HFF-Myc (cell line): ENCODE measurements at places on chromosomes 12 and 14.

DNA sequence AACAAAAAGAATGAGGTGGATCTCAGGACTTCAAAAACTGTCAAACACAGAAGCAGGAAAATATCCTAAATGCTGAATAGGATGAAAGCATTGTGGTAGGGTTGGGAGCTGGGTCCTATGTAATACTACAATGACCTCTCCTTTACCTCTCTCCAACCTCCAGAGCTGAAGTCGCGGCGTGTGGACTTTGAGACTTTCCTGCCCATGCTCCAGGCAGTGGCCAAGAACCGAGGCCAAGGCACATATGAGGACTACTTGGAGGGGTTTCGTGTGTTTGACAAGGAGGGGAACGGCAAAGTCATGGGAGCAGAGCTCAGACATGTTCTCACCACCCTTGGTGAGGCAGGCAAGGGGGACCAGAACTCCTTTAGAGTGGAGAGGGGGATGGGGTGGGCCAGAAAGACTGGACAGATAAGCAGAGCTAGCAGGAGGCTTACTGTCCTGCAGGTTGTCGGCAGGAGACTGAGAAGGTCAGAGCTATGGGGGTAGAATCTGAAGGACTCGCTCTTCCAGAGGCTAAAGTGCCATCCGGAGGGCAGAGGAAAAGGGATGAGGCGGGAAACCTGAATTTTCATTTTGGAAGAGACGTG is 2.8 kb upstream of the MYL6 start:
- no peak for DNase-seq

- no peak for DNase-seq
Observed at GRCh38 chr12:123860377-123860776, 98.3 kb downstream of the DNAH10 start.

GRCh38 chr14:101562659-101563351 is 1.5 kb downstream of the DIO3 start:
- DNase-seq = no peak

- DNase-seq = no peak
Observed at GRCh38 chr14:92004062-92004461, 35.8 kb downstream of the TRIP11 start.

- DNase-seq = no peak
Observed at GRCh38 chr12:119354172-119354571, 19.6 kb downstream of the CCDC60 start.

DNA sequence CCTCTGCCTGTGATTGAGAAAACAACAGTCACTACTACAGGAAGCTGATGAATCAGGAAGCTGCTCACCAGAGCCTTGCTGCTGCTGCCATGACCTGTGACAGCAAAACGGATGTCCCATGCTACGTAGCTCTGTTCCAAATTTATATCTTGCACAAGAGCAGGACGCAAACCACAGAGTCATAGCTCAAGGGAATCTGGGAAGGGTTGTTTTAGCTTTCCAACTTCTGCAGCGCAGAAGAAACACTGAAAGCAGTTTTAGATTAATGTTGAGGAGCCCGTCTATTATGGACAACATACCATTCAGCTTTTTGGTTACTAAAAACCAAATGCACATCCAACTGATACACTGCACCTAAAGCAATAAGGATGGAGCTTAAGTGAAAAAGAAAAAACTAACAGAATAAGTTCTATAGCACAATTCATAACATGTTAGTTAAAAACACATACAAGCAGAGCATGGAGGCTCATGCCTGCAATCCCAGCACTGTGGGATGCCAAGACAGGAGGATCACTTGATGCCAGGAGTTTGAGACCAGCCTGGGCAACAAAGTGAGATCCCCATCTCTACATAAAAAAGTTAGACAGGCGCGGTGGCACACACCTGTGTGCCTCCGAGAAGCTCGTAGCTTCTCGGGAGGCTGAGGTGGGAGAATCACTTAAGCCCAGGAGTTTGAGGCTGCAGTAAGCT is 1.7 kb upstream of the ANKRD33 start:
- peak; percentile 90 for DNase-seq

DNA sequence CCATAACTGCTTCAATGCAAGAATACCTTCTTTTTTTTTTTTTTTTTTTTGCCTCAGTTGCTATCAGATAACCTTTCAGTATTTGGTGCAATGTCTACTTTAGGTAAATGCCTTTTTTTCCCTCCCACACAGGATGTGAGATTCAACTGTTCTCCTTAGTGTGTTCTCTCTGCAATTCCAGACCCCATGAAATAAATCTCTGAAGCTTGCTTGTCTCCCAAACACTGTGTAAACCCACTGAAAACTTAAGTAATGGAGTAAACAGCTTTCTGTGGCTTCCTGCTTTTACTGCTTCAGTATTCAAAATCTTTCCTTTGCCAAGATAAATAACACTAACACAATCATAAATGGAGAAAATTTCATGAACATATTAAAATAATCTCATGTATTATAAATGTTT is 55.8 kb upstream of the CLEC14A start:
- no peak for DNase-seq

DNA sequence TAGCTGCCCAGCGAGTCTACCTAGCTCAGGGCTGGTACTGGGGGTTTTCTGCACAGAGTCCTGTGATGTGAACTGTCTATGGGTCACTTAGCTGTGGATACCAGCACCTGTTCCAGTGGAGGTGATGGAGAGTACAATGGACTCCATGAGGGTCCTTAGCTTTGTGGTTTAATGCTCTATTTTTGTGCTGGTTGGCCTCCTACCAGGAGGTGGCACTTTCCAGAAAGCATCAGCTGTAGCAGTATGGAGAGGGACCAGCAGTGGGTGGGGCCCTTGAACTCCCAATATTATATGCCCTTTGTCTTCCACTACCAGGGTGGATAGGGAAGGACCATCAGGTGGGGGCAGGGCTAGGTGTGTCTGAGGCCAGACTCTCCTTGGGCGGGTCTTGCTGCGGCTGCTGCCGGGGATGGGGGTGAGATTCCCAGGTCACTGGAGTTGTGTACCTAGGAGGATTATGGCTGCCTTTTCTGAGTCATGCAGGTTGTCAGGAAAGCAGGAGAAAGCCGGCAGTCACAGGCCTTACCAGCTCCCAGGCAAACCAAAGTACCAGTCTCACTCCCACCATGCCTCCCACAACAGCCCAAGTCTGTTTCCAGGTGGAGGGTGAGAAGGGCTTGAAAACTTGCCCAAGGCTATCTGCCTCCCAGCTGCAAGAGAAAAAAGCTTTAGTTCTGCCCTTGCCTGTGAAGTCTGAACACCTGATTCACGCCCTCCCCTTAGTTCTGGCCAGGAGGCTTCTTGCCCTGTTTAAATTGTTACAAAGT is 163.0 kb upstream of the NUDT4 start:
- no peak for DNase-seq

DNA sequence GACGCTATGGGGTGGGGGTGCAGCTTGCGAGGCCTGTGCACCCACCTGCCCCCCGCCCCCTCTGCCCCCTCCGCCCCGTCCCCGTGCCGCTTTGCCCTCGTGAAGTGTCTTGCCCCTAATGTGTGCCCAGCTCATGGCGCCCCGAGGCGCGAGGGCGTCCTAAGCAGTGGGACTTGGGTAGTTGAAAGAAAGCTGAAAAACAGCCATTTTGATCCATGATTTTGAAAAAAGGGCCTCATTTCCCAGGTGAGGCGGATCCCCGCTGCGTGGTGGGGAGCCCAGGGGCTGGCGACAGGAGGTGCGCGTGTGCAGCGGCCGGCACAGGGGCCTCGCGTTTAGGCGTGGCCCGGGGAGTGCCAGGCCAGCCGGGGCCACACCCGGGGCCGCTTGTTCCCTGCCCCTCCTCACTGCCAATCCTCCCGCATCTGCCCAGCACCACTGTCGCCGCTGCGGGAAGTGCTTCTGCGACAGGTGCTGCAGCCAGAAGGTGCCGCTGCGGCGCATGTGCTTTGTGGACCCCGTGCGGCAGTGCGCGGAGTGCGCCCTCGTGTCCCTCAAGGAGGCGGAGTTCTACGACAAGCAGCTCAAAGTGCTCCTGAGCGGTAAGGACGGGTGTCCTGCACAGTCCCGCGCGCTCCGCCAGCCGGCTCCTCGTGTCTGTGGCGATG is 11.8 kb downstream of the ZFYVE21 start:
- DNase-seq = no peak

- DNase-seq = no peak
Observed at GRCh38 chr14:103343164-103343879, 9.3 kb downstream of the EIF5 start.

- DNase-seq = no peak
Observed at GRCh38 chr14:25557466-25557865, 507.5 kb upstream of the STXBP6 start.
